ENCODE measurements at places on chromosomes 16 and 17.

DNA sequence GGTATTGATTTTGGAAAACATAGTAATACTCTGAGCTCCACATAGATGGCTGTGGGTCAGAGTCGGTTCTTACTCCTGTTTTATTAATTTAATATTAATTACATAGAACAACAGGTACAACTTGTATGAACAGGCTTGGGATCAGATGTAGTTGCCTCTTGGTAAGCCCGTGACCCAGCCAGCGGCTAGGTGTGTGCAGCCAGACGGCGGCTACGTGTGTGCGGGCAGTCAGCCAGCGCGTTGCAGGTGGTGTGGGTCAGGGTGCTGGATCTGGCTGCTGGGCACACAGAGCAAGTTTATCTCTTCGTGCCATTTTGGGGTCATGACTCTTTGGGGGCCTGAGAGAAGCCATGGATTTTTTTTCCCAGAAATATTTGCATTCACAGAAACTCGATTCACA is 30.3 kb downstream of the DBNDD1 start:
- no peak for DNase-seq

GRCh38 chr16:86448306-86448890 is 61.9 kb upstream of the FOXF1 start:
- no peak for DNase-seq

DNA sequence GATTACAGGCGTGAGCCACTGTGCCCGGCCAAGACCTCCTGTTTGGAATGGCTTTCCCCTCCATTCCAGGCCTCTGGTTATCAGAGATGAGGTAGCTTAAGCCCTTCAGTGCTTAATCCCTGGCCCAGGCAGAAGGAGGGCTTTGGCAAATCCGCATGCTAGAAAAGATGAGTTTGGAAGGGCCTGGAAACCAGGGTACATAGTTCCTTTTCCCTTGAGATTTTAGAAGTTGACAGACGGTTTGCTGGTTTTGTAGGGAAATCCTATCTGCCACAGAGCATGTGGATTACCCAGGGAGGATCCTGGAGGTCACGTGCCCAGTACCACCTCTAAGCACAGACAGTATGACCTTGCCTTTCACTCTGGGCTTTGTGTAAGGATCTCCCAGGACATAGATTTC is 114.7 kb upstream of the CACNG3 start:
- DNase-seq: no peak

DNA sequence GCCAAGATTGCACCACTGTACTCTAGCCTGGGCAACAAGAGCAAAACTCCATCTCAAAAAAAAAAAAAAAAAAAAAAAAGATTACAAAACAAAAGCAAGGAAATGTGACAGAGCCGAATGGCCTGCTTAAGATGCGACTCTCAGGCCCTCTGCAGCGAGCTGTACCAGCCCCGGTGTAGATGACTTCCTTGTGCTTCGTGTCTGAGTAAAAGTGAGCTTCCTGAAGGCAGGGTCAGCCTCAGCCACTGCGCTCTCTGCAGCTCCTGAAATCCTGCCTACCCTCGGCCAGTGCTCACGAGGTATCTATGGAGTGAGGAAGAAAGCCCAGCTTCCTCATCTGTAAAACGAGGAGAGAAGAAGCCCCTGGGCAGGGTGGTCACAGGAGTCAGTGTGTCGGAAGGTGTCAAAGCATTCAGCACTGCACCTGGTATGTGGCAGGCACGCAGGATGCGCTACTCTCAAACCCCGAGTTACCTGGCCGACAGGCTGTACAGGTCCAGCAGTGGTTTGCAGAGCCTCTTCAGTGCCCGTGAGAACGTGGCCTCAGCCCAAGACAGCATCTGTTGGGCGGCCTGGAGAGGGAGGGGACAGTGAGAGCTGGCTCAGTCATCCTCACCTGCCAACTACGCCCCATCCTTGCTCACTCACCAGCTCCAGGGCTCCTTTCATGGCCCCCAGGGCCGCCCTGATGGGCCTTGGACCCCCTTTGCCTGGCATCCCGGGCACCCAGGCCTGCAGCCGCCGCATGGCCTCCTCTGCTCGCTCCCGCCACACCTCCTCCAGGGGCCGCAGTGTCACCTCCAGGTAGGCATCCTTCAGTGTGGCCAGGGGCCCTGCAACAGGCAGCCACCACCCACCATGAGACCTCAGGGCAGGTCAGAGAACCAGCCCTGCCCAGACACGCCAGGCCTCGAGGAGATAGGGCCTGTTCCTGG is 44.6 kb downstream of the RMI2 start:
- DNase-seq: no peak

GRCh38 chr16:57815987-57816745 is 13.9 kb upstream of the KIFC3 start:
- DNase-seq: peak; percentile 53

GRCh38 chr16:85425074-85425662 is 188.0 kb upstream of the GSE1 start:
- DNase-seq: no peak

- DNase-seq: peak; percentile 24
Measured at GRCh38 chr16:1678500-1679098, 520 bp downstream of the JPT2 start.

DNA sequence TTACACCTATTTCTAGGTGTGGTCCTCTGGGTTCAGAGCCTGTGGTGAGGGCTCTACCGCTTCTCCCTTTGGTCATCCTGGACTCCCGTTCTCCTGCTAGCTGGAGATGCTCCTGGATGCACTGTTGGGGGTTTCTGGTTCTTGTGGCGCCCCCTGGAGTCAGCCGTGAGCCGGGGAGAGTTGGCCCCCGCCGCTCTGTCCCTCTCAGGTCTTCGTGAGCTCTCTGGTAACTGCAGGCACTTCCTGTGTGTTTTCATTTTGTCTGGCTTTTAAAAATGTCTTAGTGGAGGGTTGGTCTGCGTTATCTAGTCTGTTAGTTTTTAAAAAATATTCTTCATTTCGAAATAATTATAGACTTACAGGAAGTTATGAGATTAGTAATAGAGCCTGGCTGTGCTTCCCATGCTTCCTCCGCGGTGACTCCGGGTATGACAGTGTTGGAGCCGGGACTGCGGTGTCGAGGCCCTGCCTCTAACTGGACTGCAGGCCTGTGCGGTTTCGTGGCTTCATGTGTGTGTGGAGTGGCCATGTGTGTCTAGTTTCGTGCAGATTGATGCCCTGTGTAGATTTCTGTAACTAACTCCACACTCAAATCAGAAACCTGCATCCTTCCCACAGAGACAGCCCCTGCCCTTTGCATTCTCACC is 78.0 kb upstream of the ZNF750 start:
- no peak for DNase-seq

- DNase-seq: no peak
Measured at GRCh38 chr16:73775841-73776388, 520.7 kb upstream of the PSMD7 start.

GRCh38 chr16:59909262-59909661 is 1175.1 kb upstream of the GOT2 start:
- no peak for DNase-seq

GRCh38 chr17:27246537-27246936 is 47.4 kb upstream of the WSB1 start:
- DNase-seq: no peak

- DNase-seq: no peak
Measured at GRCh38 chr17:7173687-7174602, 5.2 kb downstream of the ASGR1 start.

DNA sequence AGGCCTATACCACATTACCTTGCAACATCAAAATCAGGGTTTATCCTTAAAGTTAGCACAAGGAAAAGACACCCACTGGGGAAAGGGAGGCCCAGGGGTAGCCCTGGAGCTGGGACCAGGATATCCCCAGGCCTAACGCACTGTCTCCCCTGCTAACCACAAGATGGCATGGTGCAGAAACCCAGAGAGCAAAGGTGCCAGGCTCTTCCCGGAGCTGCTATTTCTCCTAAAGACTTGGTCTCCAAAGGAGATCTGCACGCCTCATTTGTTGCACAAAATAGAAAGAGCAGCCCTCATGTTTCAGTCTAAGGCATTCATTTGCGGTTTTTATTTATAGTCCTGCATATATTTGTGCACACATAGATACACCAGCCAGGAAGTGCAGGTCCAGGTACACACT is 408.6 kb downstream of the SOX9 start:
- DNase-seq: no peak

GRCh38 chr17:49904893-49905292 is 57.0 kb upstream of the TAC4 start:
- no peak for DNase-seq

- DNase-seq: peak; percentile 60
Measured at GRCh38 chr17:29566473-29567303, at the start of gene ABHD15. TSS of gene ABHD15 (minus strand) at chr17:29567037. CDS start at chr17:29566966, 71 bp downstream.

- DNase-seq: no peak
Measured at GRCh38 chr17:31492880-31493655, 101.6 kb downstream of the RAB11FIP4 start.

GRCh38 chr17:45098869-45099616 is 33.3 kb downstream of the PLCD3 start:
- DNase-seq: peak; percentile 73

DNA sequence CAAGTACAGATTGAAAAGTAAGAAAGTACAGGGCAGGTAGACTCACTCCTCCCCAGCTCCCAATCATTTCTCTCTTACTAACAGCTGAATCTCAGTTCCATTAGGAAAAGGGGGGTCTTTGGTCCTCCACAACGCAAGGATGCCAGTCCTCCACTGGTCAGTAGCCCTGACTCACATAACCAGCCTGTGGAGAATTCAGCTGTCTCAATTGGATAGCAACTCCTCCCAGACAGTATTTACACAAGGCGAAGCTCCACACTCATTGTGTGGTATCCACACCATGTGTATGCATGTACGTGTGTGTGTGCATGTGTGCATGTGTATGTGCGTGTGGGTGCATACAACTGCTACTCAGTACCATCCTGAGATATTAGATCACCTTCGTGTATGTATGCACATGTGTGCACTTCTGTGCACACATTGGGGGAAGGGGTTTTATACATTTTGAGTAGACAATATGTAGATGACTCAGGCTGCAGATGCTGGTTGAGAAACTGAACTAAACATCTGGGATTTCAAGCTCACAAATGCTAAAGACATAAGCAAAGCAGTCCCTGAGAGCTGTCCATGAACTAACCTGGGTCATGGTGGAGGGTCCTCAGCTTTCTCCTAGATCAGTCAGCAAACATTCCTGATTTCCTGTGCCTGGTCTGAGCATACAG is 240.1 kb downstream of the SLC39A11 start:
- DNase-seq: no peak

- DNase-seq: no peak
Measured at GRCh38 chr17:57948555-57949420, 6.4 kb downstream of the CUEDC1 start.

DNA sequence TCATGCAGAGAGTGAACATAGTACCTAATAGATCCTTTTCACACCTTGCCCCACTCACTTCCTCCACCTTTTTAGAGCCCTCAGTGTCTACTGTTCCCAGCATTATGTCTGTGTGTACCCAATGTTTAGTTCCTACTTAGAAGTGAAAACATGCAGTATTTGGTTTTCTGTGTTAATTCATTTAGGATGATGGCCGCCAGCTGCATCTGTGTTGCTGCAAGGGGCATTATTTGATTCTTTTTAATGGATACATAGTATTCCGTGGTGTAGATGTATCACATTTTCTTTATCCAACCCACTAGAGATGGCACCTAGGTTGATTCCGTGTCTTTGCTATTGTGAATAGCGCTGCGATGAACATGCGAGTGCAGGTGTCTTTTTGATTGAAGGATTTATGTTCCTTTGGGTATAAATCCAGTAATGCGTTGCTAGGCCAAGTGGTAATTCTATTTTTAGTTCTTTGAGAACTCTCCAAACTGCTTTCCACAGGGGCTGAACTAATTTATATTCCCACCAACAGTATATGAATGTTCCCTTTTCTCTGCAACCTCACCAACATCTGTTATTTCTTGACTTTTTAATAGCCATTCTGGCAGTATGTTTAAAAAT is 47.1 kb downstream of the HLF start:
- no peak for DNase-seq

DNA sequence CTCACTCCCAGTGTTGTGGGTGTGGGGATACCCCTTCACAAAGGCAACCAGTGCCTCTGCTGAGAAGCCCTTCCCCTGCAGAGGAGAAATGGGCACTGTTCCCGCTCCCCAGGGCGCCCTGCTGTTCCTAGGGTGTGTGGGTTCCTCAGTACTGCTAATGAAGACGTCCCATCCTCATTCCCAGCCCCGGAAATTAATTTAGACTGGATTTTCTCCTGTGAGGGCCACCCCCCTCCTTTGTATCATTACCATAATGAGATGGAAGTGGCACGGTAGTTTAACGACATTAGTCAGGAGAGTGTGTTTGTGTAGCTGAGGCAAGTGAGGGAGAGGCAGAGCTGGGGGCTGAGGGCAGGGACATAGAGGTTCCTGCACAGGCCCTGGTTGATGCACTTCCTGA is 53.2 kb downstream of the PIPOX start:
- DNase-seq: no peak

DNA sequence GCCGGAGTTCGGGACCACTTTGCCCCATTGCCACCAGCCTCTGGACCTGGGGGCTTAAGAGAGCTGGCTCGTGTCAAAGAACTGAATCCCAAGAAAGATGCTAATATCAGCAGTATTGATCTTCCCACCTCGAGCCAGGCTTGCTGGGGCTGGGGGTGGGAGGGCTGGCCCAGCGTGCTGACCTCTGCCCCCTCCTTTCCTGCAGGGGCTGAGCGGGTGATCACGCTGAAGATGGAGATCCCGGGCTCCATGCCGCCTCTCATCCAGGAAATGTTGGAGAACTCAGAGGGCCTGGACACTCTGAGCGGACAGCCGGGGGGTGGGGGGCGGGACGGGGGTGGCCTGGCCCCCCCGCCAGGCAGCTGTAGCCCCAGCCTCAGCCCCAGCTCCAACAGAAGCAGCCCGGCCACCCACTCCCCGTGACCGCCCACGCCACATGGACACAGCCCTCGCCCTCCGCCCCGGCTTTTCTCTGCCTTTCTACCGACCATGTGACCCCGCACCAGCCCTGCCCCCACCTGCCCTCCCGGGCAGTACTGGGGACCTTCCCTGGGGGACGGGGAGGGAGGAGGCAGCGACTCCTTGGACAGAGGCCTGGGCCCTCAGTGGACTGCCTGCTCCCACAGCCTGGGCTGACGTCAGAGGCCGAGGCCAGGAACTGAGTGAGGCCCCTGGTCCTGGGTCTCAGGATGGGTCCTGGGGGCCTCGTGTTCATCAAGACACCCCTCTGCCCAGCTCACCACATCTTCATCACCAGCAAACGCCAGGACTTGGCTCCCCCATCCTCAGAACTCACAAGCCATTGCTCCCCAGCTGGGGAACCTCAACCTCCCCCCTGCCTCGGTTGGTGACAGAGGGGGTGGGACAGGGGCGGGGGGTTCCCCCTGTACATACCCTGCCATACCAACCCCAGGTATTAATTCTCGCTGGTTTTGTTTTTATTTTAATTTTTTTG is 8.5 kb downstream of the GJD3 start:
- DNase-seq: no peak

DNA sequence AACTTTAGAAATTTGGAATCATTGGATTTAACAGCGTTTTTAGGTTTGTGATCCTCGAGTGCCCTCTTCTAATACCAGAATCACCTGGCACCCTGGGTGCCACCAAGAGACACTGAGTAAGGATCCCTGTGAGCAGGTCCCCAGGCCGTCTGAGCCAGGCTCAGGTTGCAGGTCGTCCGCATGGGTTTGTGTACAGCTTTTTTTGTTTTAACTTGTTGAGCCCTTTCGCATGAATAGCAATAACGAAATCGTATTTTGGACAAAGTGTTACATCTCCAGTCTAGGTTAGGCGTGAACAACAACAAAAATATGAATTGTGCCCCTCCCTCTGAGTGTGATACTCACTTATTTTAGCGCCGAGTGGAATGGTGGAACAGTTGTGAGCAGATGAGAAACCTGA is 10.9 kb downstream of the USP10 start:
- DNase-seq: no peak

Measured in anterior cingulate cortex (tissue), 58 donors.